ENCODE measurements at places on chromosomes 7 and 10. TPM values are rescaled to one million over a fixed set of nuclear protein-coding genes. Genes with fewer than 3 reads are reported as not detected.

GRCh38 chr10:22321156-22321923 lies 441 bp downstream of the BMI1 start:
- DNase-seq = peak; percentile 81

DNA sequence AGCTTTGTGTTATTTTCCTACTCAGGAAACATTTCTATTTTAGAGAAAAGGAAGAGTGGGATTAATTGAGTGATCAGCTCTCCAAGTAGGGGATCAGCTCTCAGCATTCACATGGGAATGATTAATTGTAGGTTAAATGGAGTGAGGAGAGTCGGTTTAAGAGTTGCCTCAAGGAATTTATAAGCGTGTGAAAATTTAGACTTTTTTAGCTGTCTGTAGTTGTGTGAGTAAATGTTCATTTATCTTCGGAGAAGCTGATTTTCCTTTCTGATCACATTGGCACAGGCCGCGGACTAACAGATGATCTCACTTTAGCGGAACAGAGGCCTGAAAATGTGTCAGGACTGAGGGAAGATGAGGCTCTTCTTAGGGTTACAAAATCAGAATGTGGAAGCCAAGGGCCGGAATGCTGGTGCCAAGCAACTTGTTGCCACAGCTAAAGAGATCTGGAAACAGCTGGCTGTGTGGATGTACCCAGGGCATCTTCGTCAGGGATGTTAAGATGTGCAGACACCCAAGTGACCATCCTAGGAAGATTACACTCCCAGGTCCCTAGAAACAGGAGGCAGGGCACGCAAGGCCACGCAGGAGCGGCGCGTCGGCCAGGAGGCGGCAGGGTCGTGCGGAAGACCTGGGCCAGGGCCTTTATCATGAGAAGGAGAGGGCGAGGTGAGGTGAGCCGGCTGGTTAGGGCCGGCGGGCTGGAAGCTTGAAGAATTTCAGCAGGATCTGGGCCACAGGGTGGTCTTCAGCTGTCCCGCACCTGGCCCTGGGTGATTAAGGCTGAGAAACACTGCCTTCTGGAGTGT lies 35.1 kb upstream of the TTYH3 start:
- no peak for DNase-seq

- DNase-seq = no peak
Observed at GRCh38 chr10:91513598-91514424, 103.7 kb downstream of the HECTD2 start.

- no peak for DNase-seq
Observed at GRCh38 chr7:2821161-2821841, 22.8 kb downstream of the GNA12 start.

DNA sequence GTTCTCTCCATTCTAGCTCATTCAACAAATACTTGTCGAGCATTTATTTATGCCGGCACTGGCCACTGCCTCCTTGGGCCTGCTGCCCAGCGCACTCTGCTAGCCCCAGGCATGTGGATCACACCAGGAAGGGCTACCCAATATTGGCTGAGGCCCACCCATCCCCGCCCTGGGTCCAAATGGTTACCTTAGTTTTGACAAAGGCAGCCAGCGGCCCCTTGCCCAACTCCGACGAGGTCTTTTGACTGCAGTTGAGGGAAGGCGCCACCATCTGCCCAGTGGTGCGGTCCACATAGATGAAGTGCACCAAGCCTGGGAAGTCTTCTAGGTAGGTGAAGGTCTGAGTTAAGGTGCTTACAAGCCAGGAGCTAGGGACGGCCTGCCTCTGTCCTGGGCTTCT lies 7.2 kb upstream of the PYROXD2 start:
- no peak for DNase-seq

- no peak for DNase-seq
Observed at GRCh38 chr7:47804767-47805545, 143.3 kb downstream of the PKD1L1 start.

GRCh38 chr7:32347244-32347828 lies 142.8 kb downstream of the LSM5 start:
- DNase-seq = no peak

DNA sequence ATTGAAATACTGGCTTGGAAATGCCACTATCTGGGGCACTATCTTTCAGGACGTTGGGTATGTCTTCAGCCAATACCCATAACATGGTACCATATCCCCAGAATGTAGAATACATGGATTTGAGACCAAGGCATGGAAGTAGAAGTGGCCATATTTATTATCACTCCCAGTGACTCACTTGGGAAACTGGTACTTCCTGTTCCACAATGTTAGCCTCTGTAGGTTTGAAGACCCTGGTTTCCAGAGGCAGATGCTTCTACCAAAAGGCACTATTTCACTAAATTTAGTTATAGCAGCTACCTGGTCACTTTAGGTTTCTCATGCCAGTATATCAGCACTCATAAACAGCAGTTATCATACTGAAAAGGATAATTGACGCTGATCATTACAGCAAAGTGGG lies 184.2 kb downstream of the CCDC71L start:
- DNase-seq = no peak

DNA sequence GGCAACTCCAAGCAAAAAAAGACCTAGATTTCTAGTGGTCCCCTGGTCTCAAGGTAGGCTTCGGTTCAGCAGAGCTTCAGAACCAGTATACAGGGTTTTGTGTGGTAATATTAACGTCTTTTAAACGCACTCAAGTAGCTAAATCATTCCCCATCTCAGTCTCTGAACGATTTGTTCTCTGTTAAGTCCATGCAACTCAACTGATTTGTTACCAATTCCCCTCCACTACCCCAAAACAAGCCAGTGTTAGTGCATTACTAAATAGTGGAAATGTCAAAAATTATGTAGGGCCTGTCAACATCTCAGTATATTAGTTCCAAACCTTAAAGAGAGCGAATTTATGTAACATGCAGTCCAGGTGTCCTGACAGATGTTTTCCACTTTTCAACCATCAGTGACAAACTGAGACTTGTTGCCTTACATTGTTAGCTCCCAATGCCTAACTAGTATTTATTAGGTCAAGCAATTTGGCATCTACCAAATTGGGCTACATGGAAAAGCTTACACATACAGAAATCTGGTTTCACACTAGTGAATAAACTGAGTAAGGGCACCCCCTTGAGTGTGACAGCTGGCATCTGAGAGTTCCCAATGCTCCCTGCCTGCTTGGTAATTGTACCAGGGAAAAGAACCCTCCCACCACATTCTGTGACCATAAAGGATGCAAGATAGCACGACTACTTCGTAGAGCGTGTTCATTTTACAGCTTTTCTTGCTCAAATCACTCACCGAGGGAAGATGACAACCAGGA lies 12.2 kb downstream of the HNRNPA2B1 start:
- DNase-seq = no peak

NKX1-2 gene
- total RNA-seq = not detected

TUBAL3 gene
- 0.40 TPM for total RNA-seq

DNA sequence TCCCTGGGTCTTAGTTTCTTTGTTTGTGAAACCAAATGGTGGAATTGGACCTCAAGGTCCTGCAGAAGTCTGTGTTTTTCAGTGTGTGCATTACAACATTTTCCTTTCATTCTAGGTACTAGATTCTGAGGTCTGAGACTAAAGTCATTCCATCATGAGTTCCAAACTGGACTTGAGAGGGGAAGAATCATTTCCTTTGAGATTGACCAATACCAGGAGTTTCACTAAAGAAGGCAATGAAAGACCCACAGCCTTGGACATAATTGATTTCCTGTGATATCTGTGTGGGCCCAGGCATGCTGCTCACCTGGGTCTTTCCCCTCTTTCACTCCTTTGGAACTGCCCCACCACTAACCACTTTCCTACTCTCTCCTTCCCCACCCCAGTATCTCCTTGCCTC lies 18.2 kb downstream of the TAS2R41 start:
- no peak for DNase-seq

CPXM2 gene
- 11.2 TPM for total RNA-seq

DNA sequence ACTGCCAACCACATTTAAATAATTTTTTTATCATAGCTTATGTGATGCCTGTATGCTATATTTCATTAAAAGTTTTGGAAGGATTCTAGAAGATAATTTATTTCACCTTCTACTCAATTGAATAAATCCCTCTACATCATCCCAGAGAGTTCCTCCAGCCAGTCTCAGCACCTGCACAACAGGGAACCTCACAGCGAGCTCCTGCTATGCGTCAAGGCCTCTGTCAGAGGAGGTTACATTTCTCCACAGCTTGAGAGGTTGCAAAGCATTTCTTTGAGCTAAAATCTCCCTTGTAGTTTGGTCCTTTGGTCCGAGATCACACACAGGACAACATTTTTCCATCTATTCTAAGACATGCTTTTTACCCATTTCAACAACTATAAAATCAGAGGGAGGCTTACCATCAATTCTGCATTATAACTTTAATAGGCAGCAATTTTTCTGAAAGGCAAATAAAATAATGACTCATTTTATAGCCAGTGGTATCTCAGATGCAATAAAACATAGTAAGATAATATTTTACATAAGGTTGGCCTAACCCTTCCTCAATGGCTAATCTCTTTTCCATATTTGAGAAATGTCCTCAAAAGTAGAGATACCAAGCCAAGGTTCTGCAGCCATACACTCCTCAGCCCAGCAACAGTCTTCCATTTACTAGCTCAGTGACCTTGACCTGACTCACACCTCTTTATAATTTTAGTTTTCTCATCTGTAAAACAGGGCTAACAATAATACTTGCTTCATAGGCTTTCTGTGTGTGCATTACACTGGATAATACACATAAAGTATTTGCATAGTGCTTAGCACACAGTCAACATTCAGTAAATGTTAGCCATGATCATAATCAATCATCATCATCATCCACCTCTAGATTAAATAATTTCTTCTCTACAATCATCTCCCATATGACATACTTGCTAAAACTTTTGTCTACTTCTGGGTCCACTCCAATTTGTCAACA lies 68.8 kb downstream of the DOCK4 start:
- DNase-seq = no peak

DNA sequence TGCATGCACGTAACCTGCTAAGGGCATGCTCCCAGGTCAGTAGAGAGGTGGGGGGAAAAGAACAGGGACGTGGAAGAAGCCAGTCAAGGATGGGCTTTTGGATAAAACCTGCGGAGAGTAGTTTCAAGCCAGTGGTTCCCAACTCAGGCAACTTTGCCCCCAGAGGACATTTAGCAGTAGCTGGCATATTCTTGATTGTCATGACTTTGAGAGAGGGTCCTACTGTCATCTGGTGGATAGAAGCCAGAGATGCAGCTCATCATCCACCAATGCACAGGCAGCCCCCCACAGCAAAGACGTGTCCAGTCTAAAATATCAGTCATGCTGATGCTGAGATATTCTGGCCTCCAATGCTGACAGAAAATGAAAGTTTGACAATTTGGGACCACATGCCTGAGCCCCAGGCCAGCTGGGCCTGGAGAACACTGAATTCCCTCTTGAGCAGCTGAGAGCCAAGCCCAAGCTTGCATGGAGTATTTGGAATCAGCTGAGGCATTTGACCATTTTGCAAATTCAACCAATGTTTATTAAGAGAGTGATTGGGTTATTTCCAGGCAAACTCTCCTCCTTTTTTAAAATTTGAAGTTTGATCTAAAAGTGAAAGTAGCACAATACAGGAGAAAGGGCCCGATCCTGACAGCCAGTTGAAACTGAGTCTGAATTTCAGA lies 110.0 kb upstream of the C7orf33 start:
- peak; percentile 29 for DNase-seq

ELAPOR2 gene
- 8.9 TPM for total RNA-seq

ACHE gene
- total RNA-seq = 2.1 TPM

DNA sequence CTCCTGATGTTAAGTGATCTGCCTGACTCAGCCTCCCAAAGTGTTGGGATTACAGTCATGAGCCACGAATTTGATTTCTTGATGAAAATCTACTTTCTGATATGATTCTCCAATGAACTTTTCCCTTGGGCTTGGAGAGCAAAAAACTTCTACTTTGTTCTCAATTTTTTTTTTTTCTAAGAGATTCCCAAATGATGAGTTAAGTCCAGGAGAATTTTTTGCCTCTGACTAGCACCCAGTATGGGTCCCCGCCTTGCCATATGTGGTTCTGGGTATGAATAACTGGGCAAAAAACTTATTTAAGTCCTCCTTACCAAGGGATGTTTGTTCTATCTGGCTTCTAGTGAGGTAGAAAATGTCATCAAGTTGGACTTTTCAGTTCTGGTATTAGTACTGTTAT lies 147.9 kb upstream of the LYZL1 start:
- DNase-seq = no peak

ARHGAP19 gene
- total RNA-seq = 4.4 TPM

PIK3CG gene
- total RNA-seq = 1.7 TPM

ZNF425 gene
- total RNA-seq = 0.78 TPM

LYZL1 gene
- total RNA-seq = not detected

DNA sequence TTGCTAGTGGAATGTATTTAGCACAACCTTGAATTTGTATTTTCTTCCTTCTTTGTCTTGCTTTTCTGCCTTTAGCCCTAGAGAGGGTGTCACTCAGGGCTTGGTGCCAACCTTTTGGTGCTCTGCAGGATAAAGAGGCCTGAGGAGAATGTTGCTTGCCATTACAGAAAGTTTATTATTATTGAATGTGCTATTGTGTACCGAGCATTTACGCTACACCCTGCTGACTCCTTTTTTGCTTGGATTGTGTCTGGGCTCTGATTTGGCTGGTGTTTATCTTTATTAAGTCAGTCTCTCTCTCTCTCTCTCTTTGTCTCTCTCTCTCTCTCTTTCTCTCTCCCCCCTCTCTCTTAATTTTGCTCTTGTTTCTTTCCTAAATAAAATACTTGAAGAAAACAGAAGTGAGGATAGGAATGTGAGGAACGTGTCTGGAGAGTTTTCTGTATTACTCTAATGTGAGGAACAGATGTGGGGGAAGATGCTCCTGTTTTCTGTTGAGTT lies 284.4 kb upstream of the PHYHIPL start:
- no peak for DNase-seq

DNA sequence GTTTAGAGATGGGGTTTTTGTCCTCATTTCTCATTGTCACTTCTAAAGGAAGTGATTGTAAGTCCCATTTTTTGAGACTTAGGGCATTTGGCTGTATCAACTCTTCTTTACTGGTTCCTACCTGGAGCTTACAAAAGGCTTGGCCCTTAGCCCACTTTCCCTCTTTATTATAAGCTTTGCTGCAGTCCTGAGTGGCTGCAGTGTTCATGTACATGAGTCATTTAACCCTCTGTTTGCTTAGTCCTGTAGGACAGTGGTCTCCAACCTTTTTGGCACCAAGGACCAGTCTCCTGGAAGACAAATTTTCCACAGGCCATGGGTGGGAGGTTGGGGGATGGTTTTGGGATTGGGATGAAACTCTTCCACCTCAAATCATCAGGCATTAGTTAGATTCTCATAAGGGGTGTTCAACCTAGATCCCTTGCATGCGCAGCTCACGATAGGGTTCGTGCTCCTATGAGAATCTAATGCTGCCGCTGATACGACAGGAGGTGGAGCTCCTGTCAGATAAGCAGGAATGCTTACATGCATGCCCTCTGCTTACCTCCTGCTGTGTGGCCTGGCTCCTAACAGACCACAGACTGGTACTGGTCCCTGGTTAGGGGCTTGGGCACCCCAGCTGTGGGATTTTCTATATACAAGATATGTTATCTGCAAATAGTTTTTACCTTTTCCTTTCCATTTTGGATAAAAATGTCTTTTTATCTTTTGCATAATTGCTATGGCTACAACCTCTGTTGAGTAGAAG lies 99.7 kb downstream of the CCSER2 start:
- DNase-seq = no peak

GRCh38 chr10:125148528-125148927 lies 11.8 kb downstream of the CTBP2 start:
- DNase-seq = no peak

SPDYE9 gene
- total RNA-seq = not detected

- DNase-seq = peak; percentile 73
Observed at GRCh38 chr10:86079088-86079487, 287.5 kb downstream of the GRID1 start.

GRCh38 chr7:95322854-95323253 lies 1.5 kb downstream of the PON1 start:
- no peak for DNase-seq

CUEDC2 gene
- 62.4 TPM for total RNA-seq

WAC gene
- total RNA-seq = 98.9 TPM

GRCh38 chr10:48527756-48528155 lies 77.1 kb downstream of the ARHGAP22 start:
- peak; percentile 12 for DNase-seq

DIP2C gene
- total RNA-seq = 28.8 TPM
